ENCODE measurements at places on chromosomes 3 and 15.

GRCh38 chr15:98177966-98178592, 217.6 kb downstream of the ARRDC4 start:
- DNase-seq: peak; percentile 66

DNA sequence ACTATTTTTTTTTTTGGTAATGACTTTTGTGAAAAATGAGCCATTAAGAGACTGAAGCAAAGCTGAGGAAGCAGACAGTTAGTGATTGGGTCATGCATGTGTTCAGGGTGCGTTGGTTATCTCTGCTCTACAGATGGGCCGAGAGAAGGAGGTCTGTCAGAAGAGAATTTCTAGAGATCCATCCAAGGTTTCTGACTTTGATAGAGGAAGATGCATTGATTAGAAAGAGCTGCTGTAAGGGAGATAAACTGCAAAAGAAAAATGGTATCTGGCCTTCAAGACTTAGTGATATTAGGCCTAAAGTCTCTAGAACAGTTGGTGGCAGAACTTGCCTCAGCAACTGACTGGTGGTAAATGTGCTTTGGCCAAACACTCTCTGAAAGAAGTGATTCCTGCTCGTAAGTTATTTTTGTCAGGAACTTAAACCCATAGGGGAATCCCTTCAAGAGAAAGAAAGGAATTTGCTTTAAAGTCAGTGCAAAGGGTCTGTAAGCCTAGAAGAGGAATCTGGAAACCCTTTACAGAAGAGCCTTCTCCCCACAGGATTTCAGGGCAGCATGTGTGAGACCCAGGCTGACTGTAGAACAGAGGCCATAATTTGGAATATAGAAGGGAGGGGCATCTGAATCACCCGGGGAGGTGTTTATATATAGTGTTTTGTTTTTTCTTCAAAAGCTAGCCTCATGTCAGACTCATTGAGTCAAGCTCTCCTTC, 67.8 kb downstream of the OPA1 start:
- DNase-seq: no peak

GRCh38 chr3:126210606-126211005, 30.2 kb upstream of the ALDH1L1 start:
- DNase-seq: no peak

GRCh38 chr15:82231842-82232241, 30.7 kb downstream of the EFL1 start:
- DNase-seq: no peak

DNA sequence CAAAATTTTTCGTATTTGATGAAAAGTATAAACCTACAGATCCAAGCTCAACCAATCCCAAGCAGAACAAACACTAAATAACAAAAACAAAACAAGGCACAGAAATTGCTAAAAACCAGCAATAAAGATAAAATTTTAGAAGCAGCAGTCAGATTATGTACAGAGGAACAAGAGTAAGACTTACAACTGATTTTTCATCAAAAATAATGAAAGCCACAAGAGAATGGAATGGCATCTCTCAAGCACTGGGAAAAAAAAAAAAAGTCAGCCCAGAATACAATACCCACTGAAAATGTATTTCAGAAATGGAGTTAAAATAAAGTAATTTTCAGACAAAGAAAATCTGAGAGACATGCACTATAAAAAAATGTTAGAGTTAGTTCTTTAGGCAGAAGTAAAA, 27.0 kb downstream of the GPR156 start:
- DNase-seq: no peak

- DNase-seq: no peak
Measured at GRCh38 chr15:75203908-75204263, 2.2 kb downstream of the C15orf39 start.

DNA sequence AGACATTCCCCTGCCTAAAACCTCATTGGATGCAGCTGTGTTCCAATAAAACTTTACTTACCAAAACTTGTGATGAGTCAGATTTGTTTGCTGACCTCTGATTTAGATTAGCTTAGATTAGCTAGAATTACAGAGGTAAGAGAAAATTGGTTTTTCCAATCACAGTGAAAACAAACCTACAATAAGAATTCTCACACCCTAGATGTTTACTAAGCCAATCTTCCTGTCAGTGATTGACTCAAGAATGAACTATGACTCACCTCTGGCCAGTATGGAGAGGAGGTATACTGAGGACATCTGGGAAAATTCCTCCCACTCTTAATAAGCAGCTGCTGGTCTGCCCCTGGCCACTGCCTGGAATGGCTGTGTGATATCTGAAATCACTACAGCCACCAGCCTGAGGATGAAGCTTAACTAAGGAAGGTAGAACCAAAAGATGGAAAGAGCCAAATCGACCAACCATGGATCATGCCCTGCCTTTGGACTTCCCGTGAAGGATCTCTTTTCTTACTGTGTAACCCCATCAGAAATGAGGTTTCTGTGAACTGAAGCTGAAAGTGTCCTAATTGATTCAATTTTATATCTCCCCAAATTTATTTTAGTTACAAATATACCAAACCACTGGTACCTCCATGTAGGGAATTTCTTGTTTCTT, 19.0 kb upstream of the GHSR start:
- peak; percentile 5 for DNase-seq

DNA sequence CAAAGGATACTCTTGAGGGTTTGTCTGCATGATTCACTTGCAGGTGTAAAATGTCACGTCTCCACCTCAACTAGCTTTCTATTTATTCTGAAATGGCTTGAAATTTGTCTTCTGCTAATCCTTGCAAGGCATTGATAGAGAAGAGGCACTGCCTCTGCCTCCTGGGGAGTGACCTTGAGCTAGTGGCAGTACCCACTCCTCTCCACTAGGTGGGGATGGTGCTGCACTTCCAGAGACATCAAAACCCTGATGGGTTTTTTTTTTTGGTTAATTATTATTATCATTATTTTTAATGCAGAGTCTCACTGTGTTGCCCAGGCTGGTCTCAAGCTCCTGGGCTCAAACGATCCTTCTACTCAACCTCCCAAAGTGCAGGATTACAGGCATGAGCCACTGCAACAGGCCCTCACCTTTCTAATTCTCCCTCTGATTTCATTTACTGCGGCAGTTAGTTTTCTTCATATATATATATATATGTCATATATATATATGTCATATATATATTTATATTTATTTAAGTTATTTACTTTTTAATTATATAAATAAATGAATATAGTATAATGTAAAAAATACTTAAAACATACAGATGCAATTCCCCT, 117.6 kb upstream of the EIF1B start:
- peak; percentile 46 for DNase-seq

- no peak for DNase-seq
Measured at GRCh38 chr3:4310971-4311370, 7.8 kb downstream of the SETMAR start.

GRCh38 chr3:52315977-52316764, at the start of gene DNAH1:
Gene DNAH1, plus strand, starts transcription at chr3:52316319. Its CDS starts 6,124 bp downstream, at chr3:52322443.
- no peak for DNase-seq

DNA sequence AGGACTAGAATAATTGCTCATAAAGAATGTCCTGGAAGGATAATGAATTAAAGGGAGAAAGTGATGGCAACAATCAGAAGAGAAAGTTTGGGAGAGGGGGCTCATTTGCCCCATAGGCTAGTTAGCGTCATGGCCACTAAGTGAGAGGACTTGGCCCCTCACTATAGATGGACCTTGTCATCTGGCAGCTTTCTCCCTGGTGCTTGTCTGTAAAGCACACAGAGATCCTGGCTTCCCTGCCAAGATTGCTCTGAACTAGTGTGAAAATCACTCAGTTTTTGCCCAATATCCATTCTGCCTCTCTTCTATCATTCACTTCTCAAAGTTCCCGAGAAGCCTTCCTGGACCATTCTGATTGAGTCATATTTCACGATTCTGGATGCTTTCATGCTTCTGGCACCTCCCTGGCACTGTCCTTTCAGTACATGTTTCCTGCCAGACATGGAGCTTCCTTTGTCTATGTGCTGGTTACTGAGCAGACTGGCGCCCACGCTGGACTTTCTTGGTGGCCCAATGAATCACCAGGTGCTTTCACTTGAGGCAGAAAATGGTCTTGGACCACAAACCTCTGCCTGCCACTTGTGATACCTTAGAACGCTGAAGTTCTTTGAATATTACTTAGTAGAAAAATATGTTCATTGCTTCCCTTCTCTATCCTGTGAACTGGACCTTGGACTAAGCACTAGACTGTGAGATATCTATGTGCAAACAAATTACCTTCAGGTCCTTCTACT, 709.6 kb upstream of the CFAP20DC start:
- DNase-seq: no peak

- DNase-seq: no peak
Measured at GRCh38 chr3:37997791-37998370, 7.3 kb downstream of the VILL start.

GRCh38 chr3:161474139-161474538, 22.5 kb upstream of the OTOL1 start:
- DNase-seq: no peak

DNA sequence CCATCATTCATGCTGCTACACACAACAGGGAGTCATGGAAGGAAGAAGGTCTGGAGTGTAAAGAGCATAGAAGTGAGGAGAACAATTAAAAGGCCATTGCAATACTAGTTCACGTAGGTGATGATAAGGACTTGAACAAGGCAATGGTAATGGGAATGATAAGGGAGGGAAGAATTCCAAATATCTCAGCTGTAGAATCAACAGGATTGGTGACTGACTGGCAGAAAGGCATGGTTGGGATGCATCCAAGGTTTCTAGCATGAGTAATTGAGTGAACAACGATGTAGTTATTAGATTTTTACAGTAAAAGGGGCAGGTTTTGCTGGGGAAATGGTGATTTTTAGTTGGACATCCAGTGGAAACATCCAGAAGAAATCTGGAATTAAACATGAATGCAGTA, 2.4 kb upstream of the SEC62 start:
- DNase-seq: no peak

GRCh38 chr3:127424766-127425504, 137.1 kb upstream of the PRR20G start:
- no peak for DNase-seq

GRCh38 chr3:135908737-135909136, 56.8 kb upstream of the PPP2R3A start:
- no peak for DNase-seq

DNA sequence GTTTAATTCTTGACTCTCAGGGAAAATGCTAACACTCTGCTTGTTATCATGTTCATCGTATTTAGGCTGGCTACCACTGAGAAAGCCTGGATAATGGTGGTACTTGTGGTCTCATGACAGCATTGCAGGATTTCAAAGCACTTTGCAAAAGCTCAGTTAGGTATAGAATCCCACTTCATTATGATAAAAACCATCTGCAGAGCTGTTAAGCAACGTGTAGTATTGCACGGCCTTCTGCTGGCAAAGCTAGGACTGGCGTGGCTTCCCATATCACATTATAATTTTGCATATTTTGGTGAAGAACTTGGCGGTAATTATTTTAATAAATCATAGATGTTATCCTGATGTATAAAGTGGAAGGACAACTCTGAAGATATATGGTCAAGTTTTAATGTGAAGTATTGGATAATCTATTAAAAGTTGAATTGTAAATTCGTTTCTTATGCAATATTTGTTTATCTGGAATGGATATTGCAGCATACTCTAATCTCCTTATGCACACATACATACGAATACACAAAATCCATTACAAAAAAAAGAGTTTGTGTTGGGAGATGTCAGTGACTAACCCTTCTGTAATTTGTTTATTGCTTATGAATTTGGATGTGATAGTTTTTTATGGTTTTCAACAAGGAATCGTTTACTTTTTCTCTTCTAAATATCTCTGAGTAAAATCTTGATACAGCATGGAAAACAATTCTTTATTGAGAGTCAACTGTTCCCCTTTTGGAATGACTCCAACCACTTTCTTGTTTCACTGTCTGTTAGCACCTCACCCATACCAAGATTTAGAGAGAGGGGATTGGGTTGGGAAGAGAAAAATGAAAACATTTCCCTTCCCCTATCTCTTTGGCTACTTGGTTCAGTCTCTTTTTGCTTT, 9.2 kb downstream of the RAB8B start:
- DNase-seq: peak; percentile 21

GRCh38 chr3:19937459-19938294, 3.7 kb upstream of the EFHB start:
- no peak for DNase-seq

DNA sequence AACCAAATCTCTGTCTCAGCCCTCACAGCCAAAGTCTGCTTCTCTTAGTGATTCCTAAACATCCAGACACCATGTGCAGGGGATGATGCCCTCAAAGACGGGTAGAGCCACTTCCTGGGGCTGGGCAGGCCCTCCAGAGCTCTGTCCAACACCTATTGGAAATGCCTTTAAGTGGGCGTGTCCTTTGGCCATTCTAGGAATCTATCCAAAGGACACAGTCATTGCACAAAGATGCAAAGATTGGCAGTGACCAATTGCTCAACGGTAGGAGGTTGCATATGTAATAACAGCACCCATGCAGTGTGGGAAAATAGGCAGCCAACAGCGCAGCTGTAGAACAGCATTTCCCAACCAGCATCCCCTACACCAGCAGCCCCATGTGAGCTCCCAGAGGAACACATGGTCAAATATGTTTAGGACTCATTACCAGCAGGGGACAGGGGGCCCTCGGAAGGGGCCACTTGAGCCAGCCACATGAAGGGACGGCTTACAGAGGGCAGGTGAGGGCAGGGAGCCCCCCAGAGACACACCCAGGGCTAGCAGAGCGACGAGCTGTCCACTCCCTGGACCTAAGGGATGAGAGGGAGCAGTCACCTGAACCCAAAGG, 142.8 kb upstream of the IQSEC1 start:
- DNase-seq: peak; percentile 14

GRCh38 chr3:155560594-155560993, 184.3 kb downstream of the PLCH1 start:
- DNase-seq: no peak
